ENCODE measurements at places on chromosomes 4 and X.
A peak's percentile ranks its signal among the peaks of the same experiment; 100 is the strongest.

- no peak for DNase-seq
Observed at GRCh38 chrX:16186380-16187007, 19.2 kb downstream of the MAGEB17 start.

- peak; percentile 91 for DNase-seq
Observed at GRCh38 chrX:40154853-40155588, 57.3 kb upstream of the BCOR start.

GRCh38 chrX:9862525-9862924, 76.3 kb downstream of the SHROOM2 start:
- DNase-seq = no peak

DNA sequence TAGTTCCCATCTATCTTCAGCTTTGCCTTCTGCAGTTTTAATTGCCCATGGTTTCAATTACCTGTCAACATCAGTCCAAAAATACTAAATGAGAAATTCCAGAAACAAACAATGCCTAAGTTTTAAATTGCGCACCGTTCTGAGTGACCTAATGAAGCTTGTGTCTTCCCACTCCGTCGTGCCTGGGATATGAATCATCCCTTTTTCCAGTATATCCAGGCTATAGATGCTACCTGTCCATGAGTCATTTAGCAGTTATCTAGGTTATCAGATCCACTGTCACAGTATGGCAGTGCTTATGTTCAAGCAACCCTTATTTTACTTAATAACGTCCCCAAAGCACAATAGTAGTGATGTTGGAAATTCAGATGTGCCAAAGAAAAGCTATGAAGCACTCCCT, 363.6 kb upstream of the FAM241A start:
- DNase-seq = no peak

DNA sequence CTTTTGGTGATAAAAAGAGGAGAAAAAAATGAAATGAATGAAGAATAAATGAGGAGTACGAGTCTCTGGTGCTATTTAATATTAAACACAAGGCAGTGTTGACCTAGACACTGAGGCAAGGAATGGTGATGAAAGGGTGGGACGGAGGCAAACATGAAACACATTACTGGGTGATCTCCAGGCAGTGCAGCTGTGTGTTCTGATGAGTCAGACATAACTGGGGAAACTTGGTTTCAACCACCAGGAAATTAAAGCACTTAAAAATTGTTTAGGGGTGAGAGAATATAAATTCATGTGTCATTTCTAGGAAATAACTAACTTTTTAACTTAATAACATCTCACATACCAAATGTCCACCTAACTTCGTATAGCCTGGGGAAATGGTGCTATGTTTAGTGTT, 19.7 kb upstream of the CXCL6 start:
- peak; percentile 25 for DNase-seq

DNA sequence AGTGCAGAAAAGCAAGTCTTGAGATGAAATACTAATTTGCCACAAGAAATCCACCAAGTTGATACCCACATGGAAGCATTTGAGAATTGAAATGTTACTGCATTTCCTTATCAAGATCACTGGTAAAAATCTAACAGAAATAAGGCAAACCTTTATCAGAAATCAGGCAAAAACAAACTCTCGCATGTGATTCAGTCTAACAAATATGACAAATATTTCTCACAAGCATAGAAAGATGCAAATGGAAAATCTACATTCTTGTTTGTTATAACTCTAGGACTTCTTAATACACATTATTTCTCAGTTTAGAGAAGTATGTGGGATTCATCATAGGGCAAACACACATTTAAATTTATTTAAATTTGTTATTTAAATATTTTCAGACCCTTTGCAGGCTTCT, 52.9 kb downstream of the TXK start:
- DNase-seq = no peak

DNA sequence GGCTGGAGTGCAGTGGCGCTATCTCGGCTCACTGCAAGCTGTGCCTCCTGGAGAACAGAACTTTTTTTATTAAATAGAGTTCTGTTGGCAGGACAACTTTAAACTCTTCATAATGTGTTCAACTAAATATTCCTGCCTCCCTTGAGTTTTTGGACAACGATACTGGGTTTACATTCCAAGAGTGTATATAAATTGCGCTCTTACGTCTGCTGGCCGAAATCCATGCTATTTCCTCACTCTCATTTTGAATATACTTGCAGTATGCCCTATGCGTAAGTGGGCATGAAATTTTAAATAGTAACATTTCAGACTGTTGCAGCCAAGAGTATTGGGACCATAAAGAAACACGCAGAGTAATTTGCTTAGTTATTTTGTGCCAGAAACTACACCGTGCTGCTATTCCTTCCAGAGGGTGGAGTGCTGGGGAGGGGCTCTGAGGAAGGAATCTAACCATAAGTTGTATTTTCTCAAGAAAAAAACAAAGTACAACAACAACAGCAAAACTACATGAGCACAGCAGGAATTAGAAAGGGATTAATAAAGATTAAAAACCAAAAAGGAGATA, 480.0 kb downstream of the NLGN4X start:
- no peak for DNase-seq

Measured in hematopoietic multipotent progenitor cell treated with erythropoietin and hydrocortisone succinate and interleukin-3 and kit ligand, for 4 days (in vitro differentiated cells).